ENCODE measurements at places on chromosomes 3 and 15. TPM values are rescaled to one million over a fixed set of nuclear protein-coding genes. Genes with fewer than 3 reads are reported as not detected.

TGM5 gene
- not detected for total RNA-seq

ZDHHC23 gene
- total RNA-seq = 0.43 TPM

ILDR1 gene
- total RNA-seq = not detected

CSTA gene
- total RNA-seq = 6.6 TPM

GTF2E1 gene
- total RNA-seq = 13.1 TPM

SLC28A1 gene
- total RNA-seq = not detected

ATP11B gene
- total RNA-seq = 46.0 TPM

ADGRG7 gene
- total RNA-seq = not detected

AHSG gene
- total RNA-seq = not detected

CHRNA3 gene
- total RNA-seq = under 0.01 TPM

Measured in bronchial smooth muscle cell (primary cell).